ENCODE measurements at places on chromosomes 5 and 9.

- DNase-seq, result no peak
Observed at GRCh38 chr5:123992641-123993040, 480.7 kb downstream of the CSNK1G3 start.

DNA sequence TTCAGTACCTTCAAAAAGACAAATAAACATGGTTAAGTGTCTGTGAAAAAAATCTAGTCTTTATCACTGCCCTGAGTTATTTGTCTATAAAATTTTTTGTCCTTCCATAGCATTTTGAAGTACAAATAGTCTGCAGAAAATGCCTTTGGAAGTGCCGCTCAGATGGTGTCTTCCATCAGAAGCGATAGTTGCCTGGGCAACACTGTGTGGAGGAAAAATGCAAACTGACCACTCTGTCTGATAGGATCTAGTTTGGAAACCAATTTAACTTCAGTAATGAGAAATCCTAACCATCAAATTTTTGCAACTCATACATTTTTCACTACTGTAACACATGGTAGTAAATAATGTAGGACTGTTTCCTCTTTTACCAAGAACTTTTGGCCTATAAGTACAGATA lies 449.9 kb downstream of the PRELID2 start:
- DNase-seq, result no peak

- no peak for DNase-seq
Observed at GRCh38 chr5:58077966-58078365, 381.9 kb downstream of the PLK2 start.

- DNase-seq, result no peak
Observed at GRCh38 chr9:1721196-1721595, 294.0 kb upstream of the SMARCA2 start.

DNA sequence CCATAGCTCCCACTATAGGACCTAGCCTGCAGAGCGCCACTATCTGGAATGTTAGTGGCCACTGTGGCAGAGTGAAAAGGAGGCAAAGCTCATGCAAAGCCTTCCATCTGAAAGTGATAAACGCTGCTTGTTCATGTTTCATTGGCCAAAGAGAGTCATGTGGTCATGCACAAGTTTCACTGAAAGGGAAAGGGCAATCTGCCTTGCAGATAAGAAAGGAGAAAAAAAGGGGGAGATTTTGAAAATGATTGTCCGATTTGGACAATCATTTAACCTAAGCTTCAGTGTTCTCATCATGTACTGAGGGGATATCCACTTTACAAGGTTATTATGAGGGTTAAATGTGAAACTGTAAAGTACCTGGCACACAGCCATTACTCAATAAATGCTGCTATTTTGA lies 9.0 kb upstream of the MOB3B start:
- DNase-seq, result no peak

- DNase-seq, result no peak
Observed at GRCh38 chr5:82058710-82059109, 86.9 kb downstream of the ATG10 start.

DNA sequence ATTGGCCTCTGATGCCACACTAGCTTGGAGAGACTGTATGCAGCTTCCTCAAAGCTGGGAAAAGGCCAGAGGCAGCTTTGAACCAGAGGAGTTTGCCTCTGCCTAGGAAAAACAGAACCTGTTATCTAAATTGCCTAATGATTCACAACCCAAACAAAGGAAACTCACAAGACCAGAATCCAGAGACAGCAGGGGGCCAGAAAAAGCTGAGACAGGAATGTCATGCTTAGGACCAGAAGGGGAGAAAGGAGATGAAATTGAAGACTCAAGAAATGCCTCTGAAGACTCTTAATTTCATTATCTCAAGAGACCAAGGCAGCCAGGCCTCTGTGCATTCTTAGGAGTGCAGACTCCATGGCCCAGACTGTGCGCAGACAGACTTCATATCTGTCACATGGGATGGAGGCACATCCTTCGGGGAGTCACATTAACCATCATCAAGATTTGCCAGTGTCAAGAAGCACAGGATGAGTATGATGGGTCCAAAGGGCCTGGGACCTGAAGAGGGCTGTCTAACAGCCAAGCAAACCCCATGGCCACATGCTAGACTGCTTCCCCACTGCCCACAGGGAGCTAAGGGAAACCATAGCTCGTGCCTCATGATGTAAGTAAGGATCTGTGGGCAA lies 57.3 kb downstream of the ARSB start:
- DNase-seq, result no peak

- no peak for DNase-seq
Observed at GRCh38 chr5:26674846-26675245, 363.5 kb downstream of the CDH9 start.

Data from activated CD4-positive, alpha-beta T cell treated with anti-CD3 and anti-CD28 coated beads for 48 hours (primary cell).